Astrocyte (in vitro differentiated cells and primary cell): ENCODE measurements at places on chromosomes 7 and 10.
A peak's percentile ranks its signal among the peaks of the same experiment; 100 is the strongest.

- no peak for DNase-seq
- H3K36me3 ChIP-seq = no peaks in the 10 kb centered on the region
- no peaks in the 10 kb centered on the region for H3K27me3 ChIP-seq
- no peak overlapping the region for H3K27ac ChIP-seq
- H3K4me1 ChIP-seq = no peaks in the 10 kb centered on the region
These were observed 190.0 kb upstream of the MGMT start for GRCh38 chr10:129277084-129277483.

- no peaks in the 10 kb centered on the region for H3K4me1 ChIP-seq
- no peaks in the 10 kb centered on the region for H3K27me3 ChIP-seq
- no peak overlapping the region for H3K27ac ChIP-seq
- DNase-seq = no peak
These were observed 28.6 kb downstream of the TMEM178B start for GRCh38 chr7:141102436-141102835.

DNA sequence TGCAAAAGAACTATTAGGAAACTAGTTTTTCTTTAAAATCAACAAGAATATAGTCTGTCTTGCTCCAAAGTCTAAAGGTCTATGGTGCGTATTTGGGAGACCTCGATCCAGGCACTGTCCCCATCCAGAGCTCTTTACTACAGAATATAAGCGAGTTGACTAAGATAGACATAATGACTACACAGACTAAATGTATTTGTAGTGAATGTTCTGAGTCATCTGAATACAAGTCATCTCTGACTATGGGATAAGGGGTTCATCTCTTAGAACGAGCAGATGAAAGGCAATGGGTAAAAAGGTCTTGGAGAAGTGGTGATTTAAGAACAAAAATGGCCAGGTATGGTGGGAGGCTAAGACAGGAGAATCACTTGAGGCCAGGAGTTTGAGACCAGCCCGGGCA is 136.0 kb upstream of the RSU1 start:
- H3K27ac ChIP-seq = no peak overlapping the region
- DNase-seq = no peak
- no peak overlapping the region for H3K4me3 ChIP-seq
- H3K4me1 ChIP-seq = peaks cover 22% of the 10 kb centered on the region
- no peaks in the 10 kb centered on the region for H3K36me3 ChIP-seq

GRCh38 chr7:29243910-29244655 is 49.5 kb downstream of the CHN2 start:
- no peak overlapping the region for H3K4me3 ChIP-seq
- no peak for DNase-seq
- H3K4me1 ChIP-seq = no peaks in the 10 kb centered on the region
- H3K27ac ChIP-seq = no peak overlapping the region

DNA sequence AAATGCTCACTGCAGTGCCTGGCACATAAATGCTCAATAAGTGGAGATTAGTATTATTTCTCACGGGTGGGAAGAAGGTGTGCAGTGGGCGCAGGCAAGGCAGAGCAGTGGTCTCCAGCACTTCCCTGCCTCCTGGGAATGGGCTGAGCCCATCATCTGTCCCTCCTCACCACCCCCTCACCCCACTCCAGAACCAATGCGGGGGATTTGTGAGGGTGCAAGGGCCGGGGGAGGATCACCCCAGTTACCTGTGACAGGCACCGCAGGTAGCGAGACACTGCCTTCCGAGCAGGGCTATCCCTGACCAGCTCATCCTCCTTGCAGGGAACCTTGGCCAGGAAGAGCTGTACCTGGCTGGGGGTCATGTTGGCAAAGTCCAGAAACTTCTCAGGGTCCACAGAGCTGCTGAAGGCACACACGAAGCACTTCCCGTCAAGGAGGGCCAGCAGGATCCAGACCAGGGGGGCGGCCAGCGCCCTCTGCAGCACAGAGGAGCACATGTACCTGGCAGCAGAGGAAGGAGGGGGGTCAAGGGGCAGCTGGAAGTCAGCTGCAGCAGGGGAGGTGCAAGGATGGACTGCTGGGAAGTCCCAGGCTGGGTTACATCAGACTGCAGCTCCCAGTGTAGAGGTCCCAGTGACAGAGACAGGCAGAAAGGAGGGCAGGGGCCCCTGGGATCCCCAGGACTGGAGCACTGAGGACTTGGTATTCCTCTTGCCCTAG is 2.8 kb downstream of the CALHM3 start:
- H3K27ac ChIP-seq = no peak overlapping the region
- H3K36me3 ChIP-seq = no peaks in the 10 kb centered on the region
- peaks cover 23% of the 10 kb centered on the region for H3K27me3 ChIP-seq
- DNase-seq = no peak
- no peaks in the 10 kb centered on the region for H3K4me1 ChIP-seq
- H3K4me3 ChIP-seq = no peak overlapping the region

DNA sequence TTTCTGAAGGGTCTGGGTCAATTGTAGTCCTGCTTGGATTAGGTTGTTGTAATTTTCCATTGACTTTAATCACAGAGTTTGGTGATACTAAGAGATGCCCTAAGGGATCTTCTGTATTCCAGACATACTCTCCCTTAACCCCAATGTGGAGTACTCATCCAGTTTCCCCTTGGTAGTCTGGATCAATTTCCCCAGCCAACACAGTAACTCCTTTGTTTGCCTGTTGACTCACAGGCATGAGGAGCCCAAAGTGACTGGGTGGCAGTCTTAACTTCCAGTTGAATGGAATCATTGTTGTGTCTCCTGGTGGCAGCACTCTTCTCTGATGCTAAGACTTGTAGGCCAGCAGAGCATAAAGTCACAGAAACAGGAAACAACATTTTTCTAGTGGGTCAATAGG is 41.5 kb upstream of the PIK3CG start:
- H3K36me3 ChIP-seq = no peaks in the 10 kb centered on the region
- no peaks in the 10 kb centered on the region for H3K27me3 ChIP-seq
- H3K4me1 ChIP-seq = peaks cover 6% of the 10 kb centered on the region

- DNase-seq = no peak
- peaks cover 2% of the 10 kb centered on the region for H3K27me3 ChIP-seq
- H3K4me3 ChIP-seq = no peak overlapping the region
- no peaks in the 10 kb centered on the region for H3K36me3 ChIP-seq
- H3K4me1 ChIP-seq = no peaks in the 10 kb centered on the region
These were observed 11.7 kb upstream of the HILPDA start for GRCh38 chr7:128443831-128444600.

DNA sequence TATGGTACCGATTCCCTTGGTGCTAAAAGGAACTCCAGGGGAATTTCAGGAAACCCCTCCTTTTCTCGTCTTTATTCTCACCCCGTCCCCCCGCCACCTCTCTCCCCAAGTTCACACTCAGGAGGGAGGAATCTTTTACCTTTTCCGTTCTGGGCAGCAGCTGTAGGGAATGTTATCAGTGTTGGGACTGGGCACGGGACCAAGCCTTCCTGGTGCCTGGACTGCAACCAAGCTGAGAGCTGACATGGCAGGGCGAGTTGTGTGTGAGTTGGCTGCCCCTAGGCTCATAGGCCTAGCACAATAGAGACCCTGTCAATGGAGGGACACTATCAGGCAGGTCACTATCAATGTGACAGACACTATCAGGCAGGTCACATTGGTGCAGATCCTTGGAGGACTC is 121.4 kb downstream of the TCF7L2 start:
- no peak overlapping the region for H3K4me3 ChIP-seq
- H3K27ac ChIP-seq = peak overlapping the region; percentile 18
- H3K36me3 ChIP-seq = no peaks in the 10 kb centered on the region

GRCh38 chr10:63711867-63712716 is 190.9 kb downstream of the REEP3 start:
- H3K4me1 ChIP-seq = peaks cover 41% of the 10 kb centered on the region
- H3K27ac ChIP-seq = peak overlapping the region; percentile 71
- no peaks in the 10 kb centered on the region for H3K36me3 ChIP-seq
- no peak overlapping the region for H3K4me3 ChIP-seq
